ENCODE measurements at places on chromosomes 12 and 14. TPM values are rescaled to one million over a fixed set of nuclear protein-coding genes. Genes with fewer than 3 reads are reported as not detected.

The MYF6 gene
- 101 TPM for polyA plus RNA-seq

GRCh38 chr12:48122065-48122834, 3.1 kb downstream of the PFKM start:
- peaks cover 13% of the 10 kb centered on the region for H3K4me1 ChIP-seq
- peaks cover 21% of the 10 kb centered on the region for H3K36me3 ChIP-seq
- no peaks in the 10 kb centered on the region for H3K27me3 ChIP-seq
- peak overlapping the region; percentile 76 for H3K27ac ChIP-seq
- H3K4me3 ChIP-seq, result peak overlapping the region; percentile 39

DNA sequence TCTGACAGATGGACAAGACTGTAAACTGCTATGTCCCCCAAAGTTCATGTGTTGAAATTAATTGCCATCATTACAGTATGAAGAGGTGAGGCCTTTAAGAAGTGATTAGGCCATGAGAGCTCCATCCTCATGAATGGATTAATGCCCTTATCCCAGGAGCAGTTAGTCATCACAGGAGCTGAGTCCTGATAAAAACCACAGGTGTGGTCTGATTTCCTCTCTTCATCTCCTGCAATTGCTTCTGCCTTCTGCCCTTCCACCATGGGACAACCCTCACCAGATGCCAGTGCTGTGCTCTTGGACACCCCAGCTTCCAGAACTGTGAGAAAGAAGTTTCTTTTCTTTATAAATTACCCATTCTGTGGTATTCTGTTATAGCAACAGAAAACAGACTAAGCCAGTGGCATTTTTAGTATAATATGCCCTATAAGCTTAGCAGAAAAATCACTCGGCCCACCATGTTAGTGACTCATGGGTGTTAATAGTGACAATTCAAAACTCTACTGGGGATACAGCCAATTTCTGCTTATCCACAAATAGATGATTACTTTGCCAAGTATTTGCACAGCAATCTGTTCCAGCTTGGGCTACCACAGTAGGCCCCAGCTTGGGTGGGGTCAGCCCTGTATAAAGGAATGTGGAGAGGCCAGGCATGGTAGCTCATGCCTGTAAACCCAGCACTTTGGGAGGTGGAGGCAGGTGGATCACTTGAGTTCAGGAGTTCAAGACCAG, 129.0 kb upstream of the BCL2L14 start:
- no peaks in the 10 kb centered on the region for H3K27me3 ChIP-seq
- peaks cover 4% of the 10 kb centered on the region for H3K4me1 ChIP-seq
- H3K4me3 ChIP-seq, result no peak overlapping the region
- DNase-seq, result peak; percentile 51
- H3K36me3 ChIP-seq, result no peaks in the 10 kb centered on the region

- H3K27ac ChIP-seq, result no peak overlapping the region
- H3K4me1 ChIP-seq, result no peaks in the 10 kb centered on the region
- H3K4me3 ChIP-seq, result no peak overlapping the region
- H3K36me3 ChIP-seq, result no peaks in the 10 kb centered on the region
- H3K27me3 ChIP-seq, result no peaks in the 10 kb centered on the region
- DNase-seq, result no peak
These were observed 136.4 kb downstream of the PTPRR start for GRCh38 chr12:70784042-70784668.

GRCh38 chr12:42450248-42450647, 124.3 kb downstream of the PPHLN1 start:
- no peak overlapping the region for H3K27ac ChIP-seq
- DNase-seq, result peak; percentile 20

The PLA2G1B gene
- not detected for polyA plus RNA-seq

The ZNF705A gene
- polyA plus RNA-seq, result not detected

The TAS2R13 gene
- polyA plus RNA-seq, result not detected

The KCNH5 gene
- 0.05 TPM for polyA plus RNA-seq

Measured in muscle of leg (tissue), 16 donors.